Bronchial smooth muscle cell (primary cell): ENCODE measurements at places on chromosomes 13 and 19. TPM values are rescaled to one million over a fixed set of nuclear protein-coding genes. Genes with fewer than 3 reads are reported as not detected.

NLRP4 gene
- total RNA-seq = not detected in 2 replicates

URAD gene
- not detected in 2 replicates for total RNA-seq

KLK15 gene
- total RNA-seq = 0.09 TPM in 1 of 2 replicates, not detected in the other

SIGLEC14 gene
- total RNA-seq = not detected in 2 replicates

GPR12 gene
- not detected in 2 replicates for total RNA-seq
